Stimulated activated CD8-positive, alpha-beta memory T cell treated with anti-CD3 and anti-CD28 coated beads, Interleukin-15, amount 100 ng/mL, for 24 hours (primary cell): ENCODE measurements at places on chromosomes 5 and 9.

GRCh38 chr9:113244556-113244955 lies 23.2 kb downstream of the SLC31A1 start:
- DNase-seq: no peak

- DNase-seq: no peak
Measured at GRCh38 chr5:1490376-1490775, 33.4 kb downstream of the LPCAT1 start.

- DNase-seq: no peak
Measured at GRCh38 chr9:1580215-1580614, 434.9 kb upstream of the SMARCA2 start.

DNA sequence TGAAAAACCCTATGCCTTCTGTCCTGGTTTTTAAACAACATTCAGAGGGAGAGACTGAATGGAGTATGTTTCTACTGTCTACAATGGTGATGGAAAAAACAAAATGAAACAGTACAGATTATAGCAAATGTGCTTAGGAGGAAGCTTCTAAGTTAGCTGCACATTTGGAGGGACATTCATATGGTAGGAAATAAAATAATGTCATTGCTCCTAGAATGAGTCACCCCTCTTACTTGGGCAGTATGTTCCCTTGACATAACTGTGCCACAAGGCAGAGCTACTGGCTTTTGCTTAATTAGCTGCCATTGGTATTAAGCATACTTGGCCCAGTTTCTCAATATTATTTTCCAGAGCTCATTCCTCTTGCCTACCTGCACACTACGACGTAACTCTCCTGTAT lies 128.9 kb downstream of the GDNF start:
- no peak for DNase-seq
